Astrocyte (in vitro differentiated cells and primary cell): ENCODE measurements at places on chromosomes 1 and 21. TPM values are rescaled to one million over a fixed set of nuclear protein-coding genes. Genes with fewer than 3 reads are reported as not detected.
A peak's percentile ranks its signal among the peaks of the same experiment; 100 is the strongest.

The RAB42 gene
- 1.2 and 2.1 TPM in 2 replicates for total RNA-seq

The RSPH1 gene
- total RNA-seq: 0.43 TPM in 1 of 2 replicates, not detected in the other

DNA sequence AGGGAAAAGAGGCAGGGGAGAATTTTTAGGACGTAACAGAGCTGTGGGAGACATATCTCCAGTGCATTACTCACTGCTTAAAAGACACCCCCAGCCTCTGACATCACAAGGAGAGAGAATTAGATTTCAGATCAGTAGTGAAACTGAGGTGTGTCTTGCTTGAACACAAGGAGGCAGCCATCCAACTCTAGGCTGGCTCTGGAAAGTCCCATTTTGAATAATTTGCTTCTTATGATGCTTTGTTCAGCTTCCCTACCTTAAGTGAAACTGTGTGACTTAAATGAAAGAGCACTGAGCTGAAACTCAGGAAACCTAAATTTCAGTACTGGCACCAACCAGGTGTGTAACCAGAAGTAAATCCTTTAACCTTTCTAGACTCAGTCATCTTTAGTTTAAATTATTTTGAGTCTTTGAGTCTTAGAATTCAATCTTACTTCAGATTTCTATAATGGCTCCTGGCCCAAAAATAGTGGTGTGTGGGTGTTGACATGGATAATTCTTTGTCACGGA, 251.6 kb upstream of the SGIP1 start:
- peak; percentile 92 for DNase-seq

DNA sequence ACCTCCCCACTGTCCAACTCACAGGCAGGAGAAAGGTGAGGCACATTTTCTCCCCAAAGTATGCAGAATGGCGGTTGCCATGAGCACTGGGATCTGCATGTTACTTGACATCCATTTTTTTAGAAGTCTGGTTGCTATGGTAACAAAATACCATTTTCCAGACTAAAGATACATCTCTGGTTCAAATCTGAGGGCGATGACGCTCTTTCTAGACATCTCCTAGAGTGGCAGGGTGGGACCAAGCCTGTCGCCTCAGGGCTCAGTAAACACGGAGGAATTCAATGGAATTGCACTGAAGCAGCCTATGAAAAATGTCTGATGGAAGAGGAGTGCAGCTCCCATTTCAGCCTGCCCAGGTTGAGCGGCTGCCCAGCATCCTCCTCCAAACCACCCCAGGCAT, 21.5 kb upstream of the FAM43B start:
- no peak for DNase-seq

GRCh38 chr1:102800406-102800805, 307.9 kb downstream of the COL11A1 start:
- DNase-seq: no peak
